ENCODE measurements at places on chromosomes 5 and 9. TPM values are rescaled to one million over a fixed set of nuclear protein-coding genes. Genes with fewer than 3 reads are reported as not detected.

Gene LCN9
- total RNA-seq = not detected

Gene SYK
- total RNA-seq = 7.7 TPM

Gene C9orf153
- 0.21 TPM for total RNA-seq

Gene CCDC192
- total RNA-seq = not detected

Gene CA9
- total RNA-seq = not detected

Gene PSD2
- total RNA-seq = not detected

Gene DBH
- total RNA-seq = not detected

Gene TRMT10B
- 10.6 TPM for total RNA-seq

Gene SV2C
- 0.18 TPM for total RNA-seq

Gene SOX30
- not detected for total RNA-seq

Gene GDF9
- total RNA-seq = 0.70 TPM

Measured in T-helper 17 cell (primary cell).